Mesothelial cell of epicardium (in vitro differentiated cells): ENCODE measurements at places on chromosomes 11 and 22.

GRCh38 chr22:42801252-42802080 lies 55.6 kb downstream of the ARFGAP3 start:
- no peaks in the 10 kb centered on the region for H3K27me3 ChIP-seq
- no peak for DNase-seq
- no peak overlapping the region for H3K4me3 ChIP-seq

- DNase-seq = no peak
- no peaks in the 10 kb centered on the region for H3K36me3 ChIP-seq
- H3K27me3 ChIP-seq = no peaks in the 10 kb centered on the region
- no peak overlapping the region for H3K27ac ChIP-seq
These were observed 121.7 kb upstream of the CRYBB3 start for GRCh38 chr22:25077964-25078363.

- H3K27ac ChIP-seq = no peak overlapping the region
- DNase-seq = no peak
- H3K36me3 ChIP-seq = no peaks in the 10 kb centered on the region
- H3K4me1 ChIP-seq = peaks cover 32% of the 10 kb centered on the region
- peak overlapping the region; percentile 89 for H3K4me3 ChIP-seq
- no peaks in the 10 kb centered on the region for H3K27me3 ChIP-seq
These were observed 1.7 kb upstream of the USP28 start for GRCh38 chr11:113876798-113877669.

DNA sequence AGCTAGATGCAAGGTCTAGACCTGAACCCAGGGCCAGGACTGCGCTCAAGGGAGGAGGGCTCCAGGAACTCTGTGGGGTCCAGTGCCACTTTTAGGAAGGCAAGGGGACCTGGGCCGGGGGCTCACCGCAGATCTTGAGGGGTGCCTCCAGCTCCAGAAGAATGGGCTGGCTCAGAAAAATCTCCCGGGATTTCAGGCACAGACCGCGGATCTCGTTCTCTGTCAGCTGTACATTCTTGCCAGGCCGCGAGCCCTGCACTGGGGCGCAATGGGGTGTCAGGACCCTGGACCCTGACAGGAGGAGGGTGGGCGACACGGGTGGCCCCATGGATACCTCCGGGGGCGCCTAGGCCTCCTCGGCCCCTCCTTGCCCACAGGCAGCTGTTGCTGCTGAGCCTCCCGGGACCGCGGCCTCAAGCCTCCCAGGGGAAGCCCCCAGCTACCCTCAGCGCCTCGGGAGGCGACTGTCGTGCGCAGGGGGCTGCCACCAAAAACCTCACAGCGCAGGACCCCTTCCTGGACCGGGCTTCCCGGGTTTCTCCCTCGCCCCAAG lies 640 bp downstream of the PPP1CA start:
- peaks cover 18% of the 10 kb centered on the region for H3K4me1 ChIP-seq
- DNase-seq = no peak
- H3K27ac ChIP-seq = peak overlapping the region; percentile 16
- H3K36me3 ChIP-seq = peaks cover 2% of the 10 kb centered on the region

DNA sequence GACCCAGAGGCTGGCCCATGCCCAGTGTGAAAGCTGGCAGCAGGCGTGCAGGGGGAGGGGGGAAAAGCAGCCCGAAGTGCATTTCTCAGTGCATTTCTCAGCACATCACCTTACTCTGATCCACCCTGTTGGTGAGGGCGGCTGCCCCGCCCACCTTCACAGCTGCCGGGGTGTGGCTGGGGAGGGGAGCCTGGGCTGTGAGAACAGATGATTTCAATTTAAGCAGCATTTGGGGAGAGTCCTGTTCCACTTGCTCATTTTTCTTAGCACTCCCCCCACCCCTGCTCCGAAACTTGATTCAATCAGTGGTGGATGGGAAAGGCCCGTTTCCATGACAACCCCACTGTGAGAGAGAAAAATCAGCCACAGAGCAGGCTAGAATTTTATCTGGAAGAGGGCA lies 84.8 kb downstream of the SNX19 start:
- no peaks in the 10 kb centered on the region for H3K36me3 ChIP-seq
- H3K4me1 ChIP-seq = peaks cover 15% of the 10 kb centered on the region
- DNase-seq = no peak
- no peak overlapping the region for H3K27ac ChIP-seq

DNA sequence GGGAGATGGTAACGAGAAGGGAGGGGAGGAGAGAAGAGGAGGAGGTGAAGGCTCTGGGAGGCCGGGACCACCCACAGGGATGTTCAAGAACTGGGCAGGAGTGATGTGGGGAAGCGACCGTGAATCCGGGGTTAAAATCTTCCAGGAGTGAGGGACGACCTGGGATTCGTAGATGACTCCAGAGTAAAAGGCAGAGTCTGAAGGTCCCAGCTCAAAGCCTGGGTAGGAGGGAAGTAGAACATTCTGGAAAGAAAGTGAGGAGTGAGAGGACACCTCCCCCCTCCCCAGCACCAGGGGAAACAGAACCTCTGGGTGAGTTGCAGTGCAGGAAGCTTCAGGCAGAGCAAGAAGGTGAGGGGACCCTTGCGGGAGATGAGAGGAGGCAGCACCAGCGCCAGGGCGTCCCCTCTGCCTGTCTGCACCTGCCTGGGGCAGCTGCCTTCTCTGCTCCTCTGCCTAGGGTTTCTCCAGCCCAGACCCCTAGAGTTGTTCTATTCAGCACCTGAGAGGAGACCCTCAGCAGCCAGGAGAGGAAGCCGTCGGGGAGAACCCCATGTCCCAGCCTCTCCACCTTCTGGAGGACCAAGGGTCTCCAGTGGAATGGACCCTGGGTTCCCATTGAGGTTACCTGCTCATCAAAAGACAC lies 49.7 kb downstream of the LINC01488 start:
- DNase-seq = no peak
- no peaks in the 10 kb centered on the region for H3K36me3 ChIP-seq
- no peaks in the 10 kb centered on the region for H3K4me1 ChIP-seq
- H3K27ac ChIP-seq = no peak overlapping the region

DNA sequence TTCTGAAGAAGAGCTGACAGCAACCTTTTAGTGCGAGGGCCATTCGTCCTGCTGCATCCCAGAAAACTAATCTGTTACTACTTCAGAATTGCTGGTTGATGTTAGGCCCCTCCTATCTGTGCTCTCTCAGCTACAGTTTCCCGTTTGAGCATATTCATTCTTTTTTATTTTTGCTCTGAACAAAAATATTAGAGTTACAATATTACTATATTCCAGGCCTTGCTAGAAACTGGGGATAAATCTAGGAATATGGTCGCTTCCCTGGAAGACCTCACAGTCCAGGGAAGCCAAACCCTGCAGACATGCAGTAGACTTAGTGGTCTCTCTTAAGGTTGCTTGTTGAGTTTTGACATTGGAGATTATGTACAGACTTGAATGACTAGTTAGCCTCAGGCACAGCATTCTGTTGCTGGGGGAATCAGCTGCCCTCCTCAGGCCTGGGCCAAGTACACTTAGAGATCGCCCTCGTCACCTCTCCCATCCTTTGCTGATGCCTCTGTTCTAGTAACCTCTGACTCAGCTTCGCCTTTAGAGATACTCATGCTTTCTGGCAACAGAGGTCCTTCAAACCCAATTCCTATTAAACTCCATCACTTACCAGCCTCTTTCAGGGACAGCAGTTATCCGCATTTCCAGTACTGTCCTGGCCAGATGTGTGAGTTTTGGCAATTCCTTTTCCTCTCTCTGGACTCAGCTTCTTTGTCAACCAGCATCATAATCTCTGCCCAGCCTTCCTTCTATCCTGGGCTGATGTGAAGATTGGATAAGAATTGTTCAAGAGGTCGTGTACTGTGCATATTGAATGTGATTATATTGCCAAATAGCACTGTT lies 698 bp upstream of the ANAPC15 start:
- peaks cover 1% of the 10 kb centered on the region for H3K27me3 ChIP-seq
- peak overlapping the region; percentile 95 for H3K4me3 ChIP-seq
- no peak for DNase-seq
- H3K27ac ChIP-seq = peak overlapping the region; percentile 100

- peaks cover 5% of the 10 kb centered on the region for H3K4me1 ChIP-seq
- no peak overlapping the region for H3K4me3 ChIP-seq
- H3K27me3 ChIP-seq = peaks cover 25% of the 10 kb centered on the region
- DNase-seq = no peak
These were observed 19.7 kb upstream of the GLYATL1 start for GRCh38 chr11:58919561-58919960.

- H3K36me3 ChIP-seq = peaks cover 7% of the 10 kb centered on the region
- DNase-seq = no peak
- H3K4me3 ChIP-seq = no peak overlapping the region
- no peak overlapping the region for H3K27ac ChIP-seq
These were observed 21.6 kb downstream of the PPARA start for GRCh38 chr22:46171940-46172339.

DNA sequence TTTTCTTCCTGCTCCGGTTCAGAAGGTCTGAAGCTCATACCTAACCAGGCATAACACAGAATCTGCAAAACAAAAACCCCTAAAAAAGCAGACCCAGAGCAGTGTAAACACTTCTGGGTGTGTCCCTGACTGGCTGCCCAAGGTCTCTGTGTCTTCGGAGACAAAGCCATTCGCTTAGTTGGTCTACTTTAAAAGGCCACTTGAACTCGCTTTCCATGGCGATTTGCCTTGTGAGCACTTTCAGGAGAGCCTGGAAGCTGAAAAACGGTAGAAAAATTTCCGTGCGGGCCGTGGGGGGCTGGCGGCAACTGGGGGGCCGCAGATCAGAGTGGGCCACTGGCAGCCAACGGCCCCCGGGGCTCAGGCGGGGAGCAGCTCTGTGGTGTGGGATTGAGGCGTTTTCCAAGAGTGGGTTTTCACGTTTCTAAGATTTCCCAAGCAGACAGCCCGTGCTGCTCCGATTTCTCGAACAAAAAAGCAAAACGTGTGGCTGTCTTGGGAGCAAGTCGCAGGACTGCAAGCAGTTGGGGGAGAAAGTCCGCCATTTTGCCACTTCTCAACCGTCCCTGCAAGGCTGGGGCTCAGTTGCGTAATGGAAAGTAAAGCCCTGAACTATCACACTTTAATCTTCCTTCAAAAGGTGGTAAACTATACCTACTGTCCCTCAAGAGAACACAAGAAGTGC lies 661 bp upstream of the MALAT1 start:
- H3K27me3 ChIP-seq = no peaks in the 10 kb centered on the region
- H3K36me3 ChIP-seq = peaks cover 8% of the 10 kb centered on the region
- peaks cover 33% of the 10 kb centered on the region for H3K4me1 ChIP-seq
- H3K27ac ChIP-seq = no peak overlapping the region
- no peak overlapping the region for H3K4me3 ChIP-seq

DNA sequence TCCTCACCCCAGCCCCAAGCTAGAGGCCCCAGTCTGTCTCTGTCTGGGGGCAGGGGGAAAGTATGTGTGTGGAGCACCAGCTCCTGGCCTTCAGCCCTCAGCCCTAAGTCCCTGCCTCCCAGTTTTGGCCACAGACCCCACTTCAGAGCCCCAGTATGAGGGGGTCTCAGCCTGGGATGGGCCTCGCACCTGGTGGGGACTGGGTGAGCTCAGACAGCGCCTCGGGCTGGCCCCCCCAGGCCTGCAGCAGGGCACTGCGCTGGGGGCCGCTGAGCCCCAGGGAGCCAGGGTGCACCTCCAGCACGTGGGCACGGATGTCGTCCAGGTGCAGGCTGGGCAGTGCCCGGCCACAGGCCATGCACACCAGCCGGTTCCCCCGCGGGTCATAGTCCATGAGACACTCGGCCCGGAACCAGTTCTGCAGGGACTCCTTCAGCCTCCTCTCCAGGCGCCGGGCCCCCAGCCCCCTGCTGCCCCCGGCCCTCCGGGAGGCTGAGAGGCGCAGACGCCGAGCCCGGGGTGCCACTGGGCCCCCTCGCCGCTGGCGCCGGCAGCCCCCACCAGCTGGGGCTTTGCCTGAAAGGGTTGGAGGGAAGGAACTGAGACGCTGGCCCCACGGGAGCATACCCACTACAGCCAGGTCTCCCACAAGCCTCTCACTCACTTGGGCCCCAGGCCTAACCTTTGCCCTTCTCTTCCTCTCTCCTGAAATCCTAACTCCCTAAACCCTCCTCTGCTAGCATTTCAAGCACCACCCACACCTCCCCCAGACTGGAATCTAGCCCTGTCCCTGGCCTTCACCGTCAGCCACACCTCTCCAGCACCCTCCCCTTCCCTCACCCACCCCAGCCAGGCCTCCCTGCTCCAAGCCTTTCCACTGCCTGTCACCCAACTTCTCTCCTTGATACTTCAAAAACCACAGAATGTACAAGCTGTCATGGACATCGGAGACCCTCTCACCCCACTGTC lies 3.6 kb downstream of the ZFTA start:
- peak overlapping the region; percentile 26 for H3K27ac ChIP-seq
- no peaks in the 10 kb centered on the region for H3K36me3 ChIP-seq
- H3K4me3 ChIP-seq = peak overlapping the region; percentile 34
- H3K27me3 ChIP-seq = no peaks in the 10 kb centered on the region

DNA sequence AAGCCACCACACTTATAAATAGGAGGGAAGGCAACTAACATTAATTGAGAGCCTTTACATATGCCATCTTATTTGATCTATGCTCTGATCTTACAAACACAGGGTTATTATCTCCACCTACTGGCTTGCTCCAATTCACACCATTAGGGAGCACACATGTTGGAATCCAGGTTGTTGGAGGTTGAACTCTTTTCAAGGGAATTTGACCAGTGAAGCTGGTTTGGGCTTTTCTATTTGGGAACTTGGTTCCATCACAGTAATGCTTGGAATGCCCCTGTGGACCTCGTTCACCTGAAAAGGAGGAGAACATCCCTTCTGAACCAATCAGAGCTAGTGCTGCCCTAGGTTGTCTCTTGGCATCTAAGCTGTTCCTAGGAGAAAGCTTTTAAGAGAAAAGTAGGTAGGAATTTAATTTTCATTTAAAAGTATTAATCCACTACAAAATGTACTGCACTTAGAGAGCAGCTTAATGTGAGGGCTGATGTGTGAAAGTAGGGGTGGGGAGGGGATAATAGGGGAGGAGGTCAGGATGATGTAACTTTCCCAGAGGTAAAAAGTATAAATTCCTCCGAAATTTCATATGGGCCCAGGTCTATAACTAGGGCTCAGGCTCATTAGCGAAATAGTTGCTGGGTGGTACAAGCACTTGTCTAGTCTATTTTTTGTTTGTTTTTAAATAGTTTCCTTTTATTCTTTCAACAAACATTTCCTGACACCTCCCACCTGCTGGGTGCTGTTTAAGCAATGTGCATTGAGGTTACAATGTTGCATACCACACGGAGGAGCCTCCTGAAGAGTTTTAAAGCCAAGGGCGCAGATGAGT lies 7.6 kb upstream of the MICAL2 start:
- no peak overlapping the region for H3K4me3 ChIP-seq
- no peak for DNase-seq
- H3K4me1 ChIP-seq = peaks cover 2% of the 10 kb centered on the region
- H3K27ac ChIP-seq = no peak overlapping the region

DNA sequence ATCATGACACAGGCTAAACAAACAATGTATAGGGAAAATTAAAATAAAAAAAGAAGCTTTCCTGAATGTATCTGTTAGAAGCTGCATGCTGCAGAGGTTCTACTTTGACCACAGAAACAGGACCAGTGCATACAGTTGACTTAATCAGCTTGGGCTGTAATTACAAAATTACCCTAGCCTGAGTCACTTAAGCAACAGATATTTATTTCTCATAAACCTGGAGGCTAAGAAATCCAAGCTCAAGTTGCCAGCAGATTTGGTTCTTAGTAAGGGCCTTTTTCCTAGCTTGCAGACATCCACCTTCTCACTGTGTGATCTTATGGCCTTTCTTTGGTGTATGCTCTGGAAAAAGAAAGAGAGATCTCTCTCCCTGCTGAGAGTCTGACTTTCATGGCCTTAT lies 946.5 kb upstream of the RAG2 start:
- peaks cover 11% of the 10 kb centered on the region for H3K36me3 ChIP-seq
- DNase-seq = no peak
- no peak overlapping the region for H3K27ac ChIP-seq
- H3K27me3 ChIP-seq = no peaks in the 10 kb centered on the region
- H3K4me3 ChIP-seq = no peak overlapping the region
